Stimulated activated CD4-positive, alpha-beta T cell treated with anti-CD3 and anti-CD28 coated beads, TNF-alpha, amount 100 ng/mL, for 24 hours (primary cell): ENCODE measurements at places on chromosomes 3 and 15.

GRCh38 chr3:118578559-118578958 is 456.1 kb downstream of the IGSF11 start:
- no peak for DNase-seq

GRCh38 chr15:78394026-78394425 is 44.0 kb upstream of the IREB2 start:
- DNase-seq, result no peak

DNA sequence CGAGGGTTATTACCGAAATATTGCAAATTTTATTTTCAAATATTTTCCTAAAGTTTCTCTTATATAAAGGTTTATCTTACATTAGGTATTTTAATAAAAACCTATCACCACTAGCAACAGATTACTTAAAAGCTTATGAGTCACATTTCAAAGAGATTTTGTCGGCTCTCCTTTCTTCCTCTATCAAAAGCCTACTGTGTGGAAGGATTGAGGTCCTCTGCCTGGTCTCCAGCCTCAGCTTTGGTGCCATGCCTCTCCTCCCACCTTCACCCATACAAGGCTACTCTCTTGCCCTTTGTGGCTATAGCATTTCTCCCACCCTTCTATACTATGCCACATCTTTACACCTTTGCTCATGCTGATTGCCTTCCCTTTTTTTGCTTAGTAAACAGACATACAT is 199.3 kb downstream of the TNIK start:
- DNase-seq, result no peak

DNA sequence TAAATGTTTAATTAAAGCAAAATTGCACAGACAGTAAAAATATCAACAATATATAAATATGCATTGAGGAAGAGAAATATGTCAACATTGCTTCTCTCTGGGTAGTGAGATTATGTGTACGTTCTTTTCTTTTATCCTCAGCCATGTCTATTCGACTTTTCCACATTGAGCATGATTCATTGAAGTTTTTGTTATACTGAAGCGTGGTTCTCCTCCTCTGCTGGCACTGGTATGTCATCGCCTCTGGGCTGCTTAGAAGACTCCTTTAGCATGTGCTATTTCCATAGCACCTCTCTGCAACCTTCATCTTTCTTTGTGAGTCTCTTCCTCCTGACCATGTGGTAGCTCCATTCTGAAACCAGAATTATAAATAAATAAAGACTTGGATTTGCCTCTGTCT is 65.8 kb upstream of the AKAP13 start:
- DNase-seq, result no peak
